Stimulated activated CD4-positive, alpha-beta T cell treated with anti-CD3 and anti-CD28 coated beads, Interleukin-2, amount 100 ng/mL, for 24 hours (primary cell): ENCODE measurements at places on chromosomes 5 and 9.

DNA sequence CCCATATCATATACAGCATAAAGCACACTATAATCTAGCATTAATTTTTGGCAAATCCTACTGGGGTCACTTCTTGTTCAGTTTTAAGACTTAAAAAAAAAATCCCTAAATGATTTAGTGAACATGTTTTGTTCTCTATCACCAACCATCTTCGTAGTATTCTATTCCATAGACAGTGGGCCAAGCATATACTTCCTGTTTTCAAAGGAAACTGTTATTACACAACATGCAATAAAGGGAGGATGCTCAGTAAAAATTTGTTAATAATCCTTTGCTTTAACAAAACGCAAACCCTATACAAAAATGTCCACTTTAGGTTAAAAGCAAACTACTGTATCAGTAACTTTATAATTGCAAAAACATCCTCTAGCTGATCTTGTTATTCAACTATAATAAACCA, 13.0 kb downstream of the CCNH start:
- DNase-seq, result no peak

GRCh38 chr9:99720455-99721050, 101.1 kb upstream of the NR4A3 start:
- no peak for DNase-seq

DNA sequence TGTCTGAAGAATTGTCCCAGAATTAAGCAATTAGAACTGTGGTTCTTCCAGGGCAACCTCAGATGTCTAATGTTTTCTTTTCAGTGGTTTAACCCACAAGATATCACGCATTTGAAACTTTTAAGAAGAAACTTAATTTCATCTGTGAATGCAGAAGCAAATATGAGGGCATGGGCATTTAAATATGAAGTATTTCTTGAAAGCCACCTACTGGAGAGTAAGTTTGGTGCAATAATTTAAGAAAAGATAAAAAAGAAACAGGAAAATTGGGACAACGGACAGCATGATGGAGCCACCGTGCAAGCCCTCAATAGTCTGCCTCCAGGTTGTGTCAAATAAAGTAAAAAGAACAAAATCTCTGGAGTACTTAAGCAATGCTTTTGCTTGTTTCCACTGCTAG, 1.2 kb upstream of the CAPSL start:
- DNase-seq, result no peak

DNA sequence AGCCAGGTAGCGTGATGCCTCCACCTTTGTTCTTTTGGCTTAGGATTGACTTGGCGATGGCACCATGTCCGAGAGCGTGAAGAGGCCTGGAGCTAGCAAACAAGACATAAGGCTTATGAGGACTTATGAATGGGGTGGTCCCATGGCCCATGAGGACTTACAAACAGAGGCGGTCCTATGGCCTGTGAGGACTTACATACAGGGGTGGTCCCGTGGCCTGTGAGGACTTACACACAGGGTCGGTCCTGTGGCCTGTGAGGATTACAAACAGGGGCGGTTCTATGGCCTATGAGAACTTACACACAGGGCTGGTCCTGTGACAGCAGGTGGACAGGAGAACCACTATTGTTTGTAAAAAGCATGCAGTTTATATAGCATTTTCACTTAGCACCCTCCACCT, 21.3 kb upstream of the FOXD1 start:
- no peak for DNase-seq

GRCh38 chr5:108747111-108747773, 455 bp upstream of the FER start:
- DNase-seq, result no peak

DNA sequence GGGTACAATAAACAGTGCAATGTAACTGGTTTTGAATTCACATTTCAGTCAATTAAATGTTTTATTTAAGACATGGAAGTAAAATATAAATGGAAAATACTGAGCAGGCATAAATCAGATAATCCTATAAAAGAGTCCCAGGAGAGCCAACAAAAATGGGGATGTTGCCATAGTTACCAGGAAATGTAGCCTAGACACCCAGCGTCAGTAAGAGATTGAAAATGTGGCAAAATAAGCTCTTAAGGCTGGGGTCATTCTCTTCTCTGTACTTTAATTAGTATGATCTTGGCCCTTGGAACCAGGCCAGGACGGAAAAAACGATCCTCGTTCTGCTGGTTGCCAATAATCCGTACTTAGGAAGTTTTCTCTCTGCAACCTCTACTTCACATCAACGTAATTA, 18.9 kb upstream of the RASEF start:
- no peak for DNase-seq

- DNase-seq, result no peak
Measured at GRCh38 chr9:106920701-106921283, 57.8 kb downstream of the ZNF462 start.

DNA sequence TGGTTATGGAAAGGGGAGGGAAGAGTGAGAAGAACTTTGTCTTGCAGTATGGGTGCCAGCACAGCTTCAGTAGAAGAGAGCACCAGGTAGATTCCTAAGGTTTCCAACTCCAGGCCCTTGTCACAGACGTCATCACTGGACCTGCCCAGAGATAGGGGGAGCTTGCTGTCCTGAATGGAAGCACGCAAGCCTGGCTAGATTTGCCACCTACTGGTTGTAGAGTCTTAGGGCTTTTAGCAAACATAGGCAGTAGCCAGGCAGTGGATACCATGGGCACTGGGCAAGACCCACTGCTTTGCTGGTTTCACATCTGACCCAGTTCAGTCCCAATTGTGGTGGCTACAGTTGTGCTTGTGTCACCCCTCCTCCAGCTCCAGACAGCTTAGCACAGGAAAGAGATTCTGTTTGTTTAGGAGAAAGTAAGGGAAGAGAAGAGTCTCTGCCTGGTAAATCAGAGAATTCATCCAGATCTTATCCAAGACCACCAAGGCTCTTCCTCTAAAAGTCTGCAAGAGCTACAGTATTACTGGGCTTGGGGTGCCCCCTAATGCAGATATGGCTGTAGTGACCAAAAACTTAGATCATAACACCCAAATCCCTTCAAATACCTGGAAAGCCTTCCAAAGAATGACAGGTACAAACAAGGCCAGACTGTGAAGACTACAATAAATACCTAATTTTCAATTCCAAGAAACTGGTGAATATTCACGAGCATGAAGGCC, 158.9 kb downstream of the HINT1 start:
- DNase-seq, result no peak

DNA sequence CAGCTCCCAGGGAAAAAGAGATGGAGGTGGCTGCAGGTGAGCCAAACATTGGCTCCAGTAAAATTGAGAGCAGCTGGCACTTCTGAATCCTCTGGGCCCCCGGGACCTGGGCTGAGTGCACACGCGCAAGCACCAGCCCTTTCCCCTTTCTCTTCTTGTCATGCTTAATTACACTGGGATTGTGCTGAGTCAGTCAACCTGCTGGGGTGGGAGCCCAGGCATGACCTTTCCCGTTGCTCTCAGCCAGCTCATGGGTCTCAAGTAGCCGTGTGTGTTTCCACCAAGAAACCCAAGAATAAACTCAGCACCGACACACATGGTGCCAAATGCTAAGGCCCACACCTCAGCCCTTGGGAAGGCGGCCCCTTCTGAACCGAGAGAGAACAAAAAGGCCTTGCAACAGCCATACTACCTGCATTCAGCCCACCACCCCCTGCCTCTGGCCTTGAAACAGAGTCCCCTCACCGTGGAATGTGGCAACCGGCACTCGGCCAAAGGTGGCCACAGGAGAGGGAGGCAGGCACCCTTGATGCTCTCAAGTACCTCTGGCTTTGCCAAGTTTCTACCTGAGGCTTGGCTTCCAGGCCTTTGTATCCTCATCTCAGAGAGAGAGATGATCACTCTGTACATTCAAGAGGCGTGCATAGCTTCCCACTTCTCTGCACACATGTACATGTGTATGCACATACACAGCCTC, 28.1 kb downstream of the SLIT3 start:
- no peak for DNase-seq

DNA sequence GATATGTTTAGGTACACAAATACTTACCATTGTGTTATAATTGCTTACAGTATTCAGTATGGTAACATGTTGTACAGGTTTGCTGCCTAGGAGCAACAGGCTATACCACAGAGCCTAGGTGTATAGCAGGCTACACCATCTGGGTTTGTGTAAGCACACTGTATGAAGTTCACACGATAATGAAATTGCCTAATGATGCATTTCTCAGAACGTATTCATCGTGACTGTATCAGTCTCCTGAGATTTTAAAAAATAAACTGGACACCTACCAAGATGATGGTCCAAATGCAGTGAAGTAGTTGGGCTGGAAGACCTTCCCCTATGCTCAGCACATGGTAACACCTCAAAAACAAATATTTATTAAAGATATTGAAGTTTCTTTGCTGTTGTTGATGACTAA, 103.3 kb upstream of the NFIB start:
- no peak for DNase-seq
